DMS153 (cell line): ENCODE measurements at places on chromosomes 1 and 21.

DNA sequence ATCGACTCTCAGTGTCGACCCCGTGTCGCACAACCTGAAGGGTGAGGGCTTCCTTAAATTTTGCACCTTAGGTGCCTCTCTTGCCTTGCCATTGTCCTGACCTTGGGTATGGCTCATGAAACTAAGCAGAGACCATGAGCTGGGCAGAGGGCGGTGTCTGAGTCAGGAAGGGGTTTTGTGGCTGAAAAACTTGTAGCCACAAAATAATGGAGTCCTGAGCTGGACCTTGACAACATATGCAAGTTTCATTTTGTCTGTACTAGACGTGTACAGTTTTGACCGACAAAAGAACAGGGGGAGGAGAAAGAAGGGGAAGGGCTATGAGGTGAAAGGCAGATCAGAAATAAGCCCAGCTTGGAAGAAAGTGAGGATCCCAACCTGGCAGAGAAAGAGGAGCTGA is 8.3 kb upstream of the RUNX1 start:
- DNase-seq = no peak

DNA sequence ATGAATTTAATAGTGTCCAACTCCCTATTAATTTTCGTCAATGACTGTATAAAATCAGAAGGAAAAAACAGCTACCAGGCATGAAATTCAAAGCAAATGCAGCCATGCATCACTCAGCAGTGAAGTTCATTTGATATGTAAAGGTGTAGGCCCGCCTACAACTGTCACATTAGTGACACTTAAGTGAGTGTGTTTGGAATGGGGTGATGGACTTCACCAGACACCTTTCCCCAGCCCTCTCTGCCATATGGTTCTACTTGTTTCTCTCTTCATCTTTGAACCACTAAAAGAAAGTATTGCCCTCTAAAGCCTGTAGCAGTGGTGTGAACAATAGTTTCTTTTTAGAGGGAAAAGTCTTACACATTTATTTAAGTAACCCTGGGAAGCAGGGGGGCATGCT is 124.0 kb downstream of the SIPA1L2 start:
- DNase-seq = no peak

GRCh38 chr1:230236301-230237008 is 169.4 kb downstream of the GALNT2 start:
- no peak for DNase-seq

GRCh38 chr1:78667939-78668338 is 18.3 kb downstream of the IFI44 start:
- no peak for DNase-seq

DNA sequence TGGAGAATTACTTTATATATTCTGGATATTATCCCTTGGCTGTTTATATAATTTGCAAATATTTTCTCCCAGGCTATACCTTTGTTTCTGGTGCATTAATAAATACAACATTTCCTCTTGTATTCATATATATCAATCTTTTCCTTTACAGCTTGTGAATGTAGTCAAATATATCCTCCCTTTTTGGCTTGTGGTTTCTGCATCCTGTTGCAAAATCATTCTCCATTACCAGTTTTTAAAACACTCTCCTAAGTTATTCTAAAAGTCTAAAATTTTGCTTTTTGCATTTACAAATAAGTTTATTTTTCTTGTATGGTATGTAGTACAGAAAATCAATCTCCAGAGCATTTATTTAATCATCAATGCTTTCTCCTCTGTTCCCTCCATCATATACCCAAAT is 909.4 kb downstream of the ADGRL2 start:
- DNase-seq = no peak
